ENCODE measurements at places on chromosomes 3 and 15. TPM values are rescaled to one million over a fixed set of nuclear protein-coding genes. Genes with fewer than 3 reads are reported as not detected.
A peak's percentile ranks its signal among the peaks of the same experiment; 100 is the strongest.

DNA sequence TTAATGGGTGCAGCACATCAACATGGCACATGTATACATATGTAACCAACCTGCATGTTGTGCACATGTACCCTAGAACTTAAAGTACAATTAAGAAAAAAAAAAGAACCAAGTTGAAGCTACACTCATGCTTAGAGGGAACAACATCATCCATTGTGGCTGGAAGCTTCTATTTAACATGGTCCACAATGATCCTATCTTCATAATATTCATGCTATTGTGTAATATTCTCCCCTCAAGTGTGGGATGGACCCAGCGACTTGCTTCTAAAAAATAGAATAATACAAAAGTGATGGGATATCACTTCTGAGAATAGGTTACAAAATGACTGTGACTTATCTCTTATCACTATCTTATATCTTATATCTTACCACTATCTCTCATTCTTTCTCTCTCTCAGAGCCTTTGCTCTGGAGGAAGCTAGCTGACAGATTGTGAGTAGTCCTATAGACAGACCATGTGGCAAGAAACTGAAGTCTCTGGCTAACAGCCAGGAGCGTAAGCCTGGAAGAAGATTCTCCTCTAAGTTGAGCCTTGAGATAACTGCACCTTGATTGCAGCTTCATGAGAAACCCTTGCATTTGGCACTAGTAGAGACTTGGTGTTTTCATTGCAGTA lies 198.5 kb upstream of the MRPL3 start:
- no peak for DNase-seq
- no peaks in the 10 kb centered on the region for H3K36me3 ChIP-seq
- H3K4me3 ChIP-seq, result no peak overlapping the region

DNA sequence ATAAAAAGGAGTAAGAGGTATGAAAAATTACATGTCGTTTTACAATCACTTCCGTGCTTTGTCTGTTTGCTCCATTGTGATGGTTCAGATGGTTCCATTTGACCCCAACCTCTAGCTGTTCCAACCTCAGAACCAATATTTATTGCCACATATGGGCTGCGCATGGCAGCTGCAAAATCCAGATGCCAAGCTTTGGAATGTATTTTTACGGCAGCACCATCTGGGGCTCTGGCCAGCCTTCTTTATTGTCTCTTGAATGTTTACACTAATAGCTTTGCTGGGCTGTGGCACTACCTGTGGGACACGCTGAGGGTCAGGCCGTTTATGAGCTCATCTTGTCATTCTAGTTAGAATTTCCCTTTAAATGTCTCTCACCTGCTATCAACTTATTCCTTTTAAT lies 219.8 kb downstream of the ROBO2 start:
- H3K27me3 ChIP-seq, result no peaks in the 10 kb centered on the region
- H3K36me3 ChIP-seq, result no peaks in the 10 kb centered on the region
- no peak overlapping the region for H3K27ac ChIP-seq
- no peak for DNase-seq
- no peak overlapping the region for H3K4me3 ChIP-seq

DNA sequence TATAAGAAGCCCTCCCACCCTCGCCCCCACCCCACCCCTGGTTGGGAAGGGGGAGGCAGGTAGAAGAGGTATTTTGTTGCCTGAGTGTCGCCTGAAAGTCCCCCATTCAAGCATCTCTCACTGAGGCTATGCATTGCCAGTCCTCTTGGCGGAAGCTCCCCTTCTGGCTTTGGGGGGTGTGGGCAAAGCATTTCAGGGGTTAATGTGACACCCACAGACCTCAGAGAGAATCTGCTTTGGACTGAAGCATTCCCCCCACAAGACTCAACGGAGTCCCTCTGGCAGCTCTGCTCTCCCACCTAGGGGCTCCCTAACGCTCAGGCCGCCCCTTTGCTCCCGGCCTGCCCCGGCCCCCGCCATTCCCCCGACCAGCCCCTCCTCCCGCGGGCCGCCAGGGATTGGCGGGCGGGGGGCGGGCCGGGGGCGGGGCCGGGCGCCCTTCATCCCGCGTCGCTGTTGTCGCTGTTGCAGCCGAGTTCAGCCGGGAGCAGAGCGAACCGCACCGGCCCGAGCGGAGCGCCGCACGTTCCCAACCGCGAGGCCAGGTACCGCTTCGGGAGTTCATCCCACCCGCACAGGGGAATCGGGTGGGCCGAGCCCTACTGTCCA lies at the start of gene SLC38A3:
Gene SLC38A3, plus strand, starts transcription at position 468 of the 609 bp plus-strand sequence. CDS start 8,929 bp downstream, outside the sequence.
- no peak within 1 kb of the TSS for H3K4me3 ChIP-seq
- H3K4me1 ChIP-seq, result no peaks in the 10 kb centered on the region
- DNase-seq, result no peak
- H3K27me3 ChIP-seq, result no peaks in the 10 kb centered on the region

DNA sequence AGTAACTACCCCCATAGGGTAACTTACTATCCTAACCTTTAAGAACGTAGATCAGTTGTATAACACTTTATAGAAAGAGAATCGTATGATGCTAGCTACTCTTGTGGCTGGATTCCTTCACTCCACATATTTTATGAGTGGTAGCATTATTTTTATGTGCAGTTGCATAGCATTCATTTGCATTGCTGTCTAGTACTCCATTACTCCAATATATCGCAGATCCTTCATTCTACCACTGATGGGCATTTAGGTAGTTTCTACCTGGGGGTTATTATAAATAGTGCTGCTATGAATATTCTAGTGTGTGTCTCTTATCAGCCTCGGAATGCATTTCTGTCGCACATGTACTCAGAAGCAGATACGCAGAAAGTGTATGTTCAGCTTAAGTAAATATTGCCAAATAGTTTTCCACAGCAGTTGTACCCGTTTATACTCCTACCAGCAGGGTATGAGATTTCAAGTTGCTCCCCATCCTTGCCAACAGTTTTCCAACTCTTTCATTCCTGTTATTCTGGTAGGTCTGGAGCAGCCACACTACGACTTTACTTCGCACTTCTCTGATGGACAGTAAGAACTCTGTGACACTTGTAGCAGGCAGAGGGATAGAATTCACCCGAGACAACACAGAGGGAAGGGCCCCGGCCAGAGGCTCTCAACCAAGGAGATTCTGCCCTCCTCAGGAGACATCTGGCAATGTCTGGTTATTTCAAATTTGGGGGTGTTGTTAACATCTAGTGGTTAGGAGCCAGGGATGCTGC lies 9.8 kb upstream of the VGLL4 start:
- peaks cover 66% of the 10 kb centered on the region for H3K4me1 ChIP-seq
- no peak overlapping the region for H3K27ac ChIP-seq
- no peaks in the 10 kb centered on the region for H3K36me3 ChIP-seq

- H3K4me3 ChIP-seq, result no peak overlapping the region
- no peaks in the 10 kb centered on the region for H3K36me3 ChIP-seq
- DNase-seq, result no peak
- no peaks in the 10 kb centered on the region for H3K27me3 ChIP-seq
- no peak overlapping the region for H3K27ac ChIP-seq
These were observed 9.4 kb upstream of the SEC13 start for GRCh38 chr3:10330319-10330718.

GRCh38 chr3:193978486-193978885 lies 157.5 kb upstream of the HES1 start:
- no peak overlapping the region for H3K4me3 ChIP-seq
- no peaks in the 10 kb centered on the region for H3K36me3 ChIP-seq
- H3K27ac ChIP-seq, result no peak overlapping the region
- H3K4me1 ChIP-seq, result peaks cover 3% of the 10 kb centered on the region
- no peaks in the 10 kb centered on the region for H3K27me3 ChIP-seq

- no peaks in the 10 kb centered on the region for H3K27me3 ChIP-seq
- no peak overlapping the region for H3K27ac ChIP-seq
- no peak for DNase-seq
- H3K36me3 ChIP-seq, result peaks cover 57% of the 10 kb centered on the region
These were observed 80.1 kb downstream of the BTD start for GRCh38 chr3:15681668-15682067.

GRCh38 chr3:50364573-50365079 lies 5.3 kb upstream of the TMEM115 start:
- no peaks in the 10 kb centered on the region for H3K27me3 ChIP-seq
- H3K27ac ChIP-seq, result no peak overlapping the region
- DNase-seq, result no peak
- no peak overlapping the region for H3K4me3 ChIP-seq
- H3K36me3 ChIP-seq, result no peaks in the 10 kb centered on the region

- H3K4me3 ChIP-seq, result no peak overlapping the region
- no peaks in the 10 kb centered on the region for H3K27me3 ChIP-seq
These were observed 82.1 kb downstream of the SMAD3 start for GRCh38 chr15:67147396-67147949.

DNA sequence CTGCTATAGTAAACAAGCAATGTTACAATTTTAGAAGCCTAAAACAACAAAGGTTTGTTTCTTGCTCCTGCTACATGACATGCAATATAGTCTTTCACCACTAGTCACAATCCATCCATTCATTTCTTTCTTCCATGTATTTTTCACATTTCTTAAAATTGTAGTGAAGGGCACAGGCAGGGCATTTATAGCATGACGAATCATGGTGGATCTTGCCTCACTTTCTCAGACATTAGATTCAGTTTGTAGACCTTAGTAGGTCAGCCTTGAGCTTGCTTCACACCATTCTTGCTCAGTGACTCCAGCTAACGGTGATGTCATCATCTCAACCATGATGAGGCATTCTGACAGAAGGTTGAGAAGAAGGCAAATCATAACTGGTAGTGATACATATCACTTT lies 546.8 kb downstream of the TBL1XR1 start:
- H3K27ac ChIP-seq, result no peak overlapping the region
- no peaks in the 10 kb centered on the region for H3K27me3 ChIP-seq
- H3K4me1 ChIP-seq, result no peaks in the 10 kb centered on the region

DNA sequence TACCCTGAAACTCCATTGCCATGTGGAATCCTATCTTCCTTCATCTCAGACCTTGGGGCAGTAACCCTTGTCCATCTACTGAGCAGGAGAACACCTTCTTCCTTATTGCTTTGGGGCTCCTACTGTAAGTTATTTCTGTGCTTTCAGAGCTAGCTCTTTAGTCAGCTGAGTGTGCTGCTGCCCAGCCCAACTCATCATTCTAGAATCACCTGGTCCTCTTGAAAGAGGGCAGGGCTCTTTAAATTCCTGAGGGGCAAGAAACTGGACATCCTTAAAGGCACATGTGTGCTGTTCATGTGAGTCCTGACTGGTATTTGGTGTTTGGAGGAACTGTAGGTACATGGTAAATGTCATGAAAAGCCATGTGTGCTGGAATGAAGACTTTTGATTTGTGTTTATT lies 140.9 kb downstream of the ARNT2 start:
- H3K27ac ChIP-seq, result no peak overlapping the region
- no peaks in the 10 kb centered on the region for H3K4me1 ChIP-seq
- H3K27me3 ChIP-seq, result no peaks in the 10 kb centered on the region
- DNase-seq, result no peak

DNA sequence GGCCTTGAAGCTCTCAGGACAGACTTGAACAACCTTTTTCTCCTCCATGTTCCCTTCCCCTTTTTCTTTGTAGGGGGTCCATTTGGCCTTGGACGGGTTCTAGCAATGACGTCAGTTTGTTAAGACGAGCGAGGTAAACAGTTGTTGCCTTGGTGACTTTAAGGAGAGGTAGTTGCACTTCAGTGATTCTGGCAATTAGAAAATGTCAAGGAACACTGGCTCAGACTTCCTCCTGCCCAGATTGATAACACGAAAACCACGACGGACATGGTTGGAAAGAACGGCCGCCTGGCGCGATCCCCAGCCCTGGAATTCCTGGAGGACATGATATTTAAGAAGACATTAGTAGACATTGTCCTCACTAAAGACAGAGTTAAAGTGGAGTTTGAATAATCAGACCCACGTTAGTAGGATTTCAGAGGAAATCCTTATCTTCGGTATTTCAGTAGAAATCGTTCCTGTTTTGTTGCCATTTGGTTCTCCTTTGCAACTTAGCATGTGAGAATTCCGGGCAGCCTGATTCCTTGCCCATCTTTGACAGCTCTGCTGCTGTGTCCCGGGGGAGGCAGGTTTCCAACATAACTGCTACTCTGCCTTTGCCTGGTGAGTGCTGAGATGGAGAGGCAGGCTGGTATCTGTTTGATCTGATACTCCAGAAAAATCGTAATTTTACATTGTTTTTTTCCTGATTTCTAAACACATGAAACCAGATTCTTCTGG lies 87.3 kb downstream of the ST6GAL1 start:
- peak; percentile 63 for DNase-seq
- peaks cover 97% of the 10 kb centered on the region for H3K4me1 ChIP-seq
- H3K4me3 ChIP-seq, result peak overlapping the region; percentile 30
- H3K27ac ChIP-seq, result peak overlapping the region; percentile 98

The SH2D7 gene
- total RNA-seq, result not detected

The CALML4 gene
- total RNA-seq, result 7.0 TPM

The AP3B2 gene
- total RNA-seq, result not detected

The TRH gene
- total RNA-seq, result not detected

The PCOLCE2 gene
- not detected for total RNA-seq

The LRRC2 gene
- not detected for total RNA-seq
